HCT116 (cell line): ENCODE measurements at places on chromosomes 4 and X. TPM values are rescaled to one million over a fixed set of nuclear protein-coding genes. Genes with fewer than 3 reads are reported as not detected.
A peak's percentile ranks its signal among the peaks of the same experiment; 100 is the strongest.

DNA sequence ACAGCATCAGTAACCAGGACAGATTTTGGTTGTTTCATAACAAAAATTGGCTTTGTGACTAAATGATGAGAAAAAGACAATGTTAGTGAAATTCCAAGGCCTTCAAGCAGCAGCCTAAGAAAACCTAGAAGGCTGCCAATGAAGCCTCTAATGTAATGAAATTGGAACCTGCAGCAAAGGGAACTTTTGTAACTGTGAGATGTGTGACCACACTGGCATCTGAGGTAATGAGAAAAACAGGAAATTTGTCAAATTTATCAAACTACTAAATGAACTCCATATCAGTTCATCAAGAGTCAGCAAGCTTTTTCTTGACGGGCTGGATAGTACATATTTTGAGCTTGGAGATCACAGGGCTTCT is 30.4 kb upstream of the EMCN start:
- no peak overlapping the region for H3K27ac ChIP-seq
- no peak for DNase-seq
- H3K4me1 ChIP-seq, result no peaks in the 10 kb centered on the region
- no peaks in the 10 kb centered on the region for H3K27me3 ChIP-seq

RPA4 gene
- total RNA-seq, result 0.20 TPM

DNA sequence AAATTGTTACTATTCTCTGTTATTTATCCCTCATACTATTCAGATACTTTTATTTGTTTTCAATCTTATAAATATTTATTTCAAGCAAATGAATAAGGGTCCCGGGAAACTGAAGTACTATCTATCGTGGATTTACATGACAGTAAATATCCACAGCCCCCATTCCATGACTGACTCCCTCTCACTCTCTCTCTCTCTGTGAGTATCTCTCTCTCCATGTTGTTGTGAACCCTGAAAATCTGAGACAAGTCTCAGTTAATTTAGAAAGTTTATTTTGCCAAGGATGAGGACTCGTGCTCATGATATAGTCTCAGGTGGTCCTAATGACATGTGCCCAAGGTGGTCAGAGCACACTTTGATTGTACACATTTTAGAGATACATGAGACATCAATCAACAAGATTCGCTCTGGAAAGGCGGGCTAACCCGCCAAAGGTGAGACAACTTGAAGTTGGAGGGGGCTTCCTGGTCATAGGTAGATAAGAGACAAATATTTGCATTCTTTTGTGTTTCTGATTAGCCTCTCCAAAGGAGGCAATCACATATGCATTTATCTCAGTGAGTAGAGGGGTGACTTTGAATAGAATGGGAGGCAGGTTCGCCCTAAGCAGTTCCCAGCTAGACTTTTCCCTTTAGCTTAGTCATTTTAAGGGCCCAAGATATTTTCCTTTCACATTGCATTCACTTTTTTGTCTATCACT is 986.4 kb downstream of the NLGN4X start:
- no peaks in the 10 kb centered on the region for H3K27me3 ChIP-seq
- H3K4me1 ChIP-seq, result no peaks in the 10 kb centered on the region
- H3K27ac ChIP-seq, result no peak overlapping the region
- no peak overlapping the region for H3K4me3 ChIP-seq
- no peaks in the 10 kb centered on the region for H3K36me3 ChIP-seq

GRCh38 chr4:180314972-180315371 is 1928.2 kb upstream of the TENM3 start:
- no peak overlapping the region for H3K27ac ChIP-seq
- no peak for DNase-seq
- no peaks in the 10 kb centered on the region for H3K36me3 ChIP-seq

- DNase-seq, result no peak
- H3K27me3 ChIP-seq, result no peaks in the 10 kb centered on the region
- H3K27ac ChIP-seq, result no peak overlapping the region
- no peaks in the 10 kb centered on the region for H3K4me1 ChIP-seq
- no peak overlapping the region for H3K4me3 ChIP-seq
- no peaks in the 10 kb centered on the region for H3K36me3 ChIP-seq
Measured at GRCh38 chr4:163833669-163834068, 339.2 kb downstream of the TMA16 start.

SLC6A14 gene
- 0.05 TPM for total RNA-seq

DNA sequence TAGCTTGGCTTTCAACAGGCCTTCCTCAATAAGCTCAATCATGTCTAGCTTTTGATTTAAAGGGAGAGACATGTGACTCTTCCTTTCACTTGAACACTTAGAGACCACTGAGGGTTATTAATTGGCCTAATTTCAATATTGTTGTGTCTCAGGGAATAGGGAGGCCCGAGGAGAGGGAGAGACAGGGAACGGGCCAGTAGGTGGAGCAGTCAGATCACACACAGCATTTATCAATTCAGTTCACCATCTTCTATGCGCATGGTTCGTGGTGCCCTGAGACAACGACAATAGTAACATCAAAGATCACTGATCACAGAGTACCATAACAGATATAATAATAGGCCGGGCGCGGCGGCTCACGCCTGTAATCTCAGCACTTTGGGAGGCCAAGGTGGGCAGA is 17.8 kb downstream of the ZNF81 start:
- no peak overlapping the region for H3K4me3 ChIP-seq
- H3K27me3 ChIP-seq, result no peaks in the 10 kb centered on the region
- no peaks in the 10 kb centered on the region for H3K4me1 ChIP-seq
- DNase-seq, result no peak

GRCh38 chr4:95265814-95266740 is 282.7 kb downstream of the UNC5C start:
- no peaks in the 10 kb centered on the region for H3K36me3 ChIP-seq
- no peaks in the 10 kb centered on the region for H3K4me1 ChIP-seq
- no peaks in the 10 kb centered on the region for H3K27me3 ChIP-seq
- no peak for DNase-seq

DNA sequence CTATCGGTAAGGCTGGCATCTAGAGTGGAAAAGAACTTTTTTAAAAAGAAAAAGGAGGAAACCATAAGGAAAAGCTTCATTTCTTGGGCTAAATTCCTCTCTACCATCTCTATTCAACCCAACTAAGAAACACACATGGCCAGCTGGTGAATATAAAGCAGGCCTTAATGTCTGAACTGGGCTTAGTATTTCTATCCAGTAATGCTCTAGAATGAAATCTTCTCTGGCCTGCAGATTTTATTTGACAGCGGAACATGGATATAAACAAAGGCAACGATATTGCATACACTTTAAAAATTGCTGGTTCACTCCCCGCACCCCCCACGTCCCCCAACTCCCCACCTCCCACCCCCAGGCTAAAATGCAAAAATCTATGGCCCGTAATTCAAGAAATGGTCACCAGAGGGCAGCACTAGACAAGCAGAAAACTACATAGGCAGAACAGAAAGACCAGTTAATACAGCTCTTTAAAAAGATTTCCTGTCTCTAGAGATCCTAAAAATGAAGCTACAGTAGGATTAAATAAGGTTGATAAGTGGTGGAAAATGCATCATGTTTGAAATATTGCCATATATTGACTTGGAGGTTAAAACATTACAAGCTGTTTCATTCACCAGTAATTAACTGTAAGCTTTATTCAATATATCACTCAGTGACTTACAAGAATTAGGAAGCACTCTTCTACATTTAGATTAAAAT is 155.2 kb upstream of the GALNT7 start:
- H3K4me3 ChIP-seq, result no peak overlapping the region
- no peaks in the 10 kb centered on the region for H3K4me1 ChIP-seq
- H3K27me3 ChIP-seq, result no peaks in the 10 kb centered on the region

GRCh38 chr4:169263791-169264392 is 6.9 kb downstream of the SH3RF1 start:
- no peak for DNase-seq
- H3K36me3 ChIP-seq, result peaks cover 44% of the 10 kb centered on the region
- H3K4me3 ChIP-seq, result no peak overlapping the region
- H3K27me3 ChIP-seq, result no peaks in the 10 kb centered on the region

PCYT1B gene
- total RNA-seq, result not detected

RGS12 gene
- 22.2 TPM for total RNA-seq

GRCh38 chr4:26058537-26058936 is 144.5 kb downstream of the SMIM20 start:
- DNase-seq, result no peak
- H3K36me3 ChIP-seq, result no peaks in the 10 kb centered on the region
- no peak overlapping the region for H3K4me3 ChIP-seq
- H3K27ac ChIP-seq, result no peak overlapping the region

MUC7 gene
- total RNA-seq, result not detected

GRCh38 chr4:61549336-61549735 is 349.2 kb downstream of the ADGRL3 start:
- H3K4me3 ChIP-seq, result no peak overlapping the region
- no peak for DNase-seq
- no peaks in the 10 kb centered on the region for H3K4me1 ChIP-seq

- no peaks in the 10 kb centered on the region for H3K4me1 ChIP-seq
- no peaks in the 10 kb centered on the region for H3K27me3 ChIP-seq
- no peak for DNase-seq
Measured at GRCh38 chrX:139204571-139204897, 326.0 kb upstream of the F9 start.

GRCh38 chr4:47101453-47101852 is 70.1 kb downstream of the GABRB1 start:
- H3K27ac ChIP-seq, result no peak overlapping the region
- H3K4me1 ChIP-seq, result no peaks in the 10 kb centered on the region
- no peak overlapping the region for H3K4me3 ChIP-seq
- DNase-seq, result no peak
- no peaks in the 10 kb centered on the region for H3K27me3 ChIP-seq

DNA sequence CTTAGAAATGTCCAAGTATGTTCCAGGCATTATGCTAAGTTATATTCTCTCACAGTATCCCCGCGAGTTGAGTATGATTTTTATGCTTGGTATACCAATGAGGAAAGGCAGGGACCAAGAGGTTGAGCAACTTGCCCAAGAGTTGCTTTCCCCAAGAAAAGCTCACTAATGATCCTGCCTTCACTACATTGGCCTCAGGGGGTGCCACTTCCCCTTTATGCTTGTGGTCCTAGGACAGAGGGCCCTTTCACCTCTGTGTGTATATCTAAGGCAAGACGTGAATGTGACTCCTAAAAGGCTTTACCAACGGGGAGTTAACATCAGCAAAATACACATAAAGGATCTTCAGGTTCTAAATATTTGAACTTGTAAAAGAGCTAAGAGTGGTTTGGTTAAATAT is 164.4 kb upstream of the CPEB2 start:
- no peak overlapping the region for H3K27ac ChIP-seq
- no peaks in the 10 kb centered on the region for H3K36me3 ChIP-seq
- no peak overlapping the region for H3K4me3 ChIP-seq
- H3K4me1 ChIP-seq, result peaks cover 12% of the 10 kb centered on the region

TADA2B gene
- 13.4 TPM for total RNA-seq

DNA sequence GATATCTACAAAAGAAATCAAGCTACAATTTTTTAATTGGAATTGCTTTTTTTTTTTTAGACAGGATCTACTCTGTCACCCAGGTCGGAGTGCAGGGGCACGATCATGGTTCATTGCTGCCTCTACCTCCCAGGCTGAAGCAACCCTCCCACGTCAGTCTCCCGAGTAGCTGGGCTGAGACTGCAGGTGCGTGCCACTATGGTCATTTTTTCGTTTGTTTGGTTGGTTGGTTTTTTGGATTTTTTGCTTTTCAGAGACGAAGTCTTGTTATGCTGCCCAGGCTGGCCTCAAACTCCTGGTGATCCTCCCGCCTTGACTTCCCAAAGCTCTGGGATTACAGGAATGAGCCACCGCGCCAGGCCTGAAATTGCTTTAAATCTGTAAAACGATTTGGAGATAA is 15.6 kb downstream of the RGN start:
- H3K4me3 ChIP-seq, result no peak overlapping the region
- DNase-seq, result no peak
- H3K27me3 ChIP-seq, result no peaks in the 10 kb centered on the region
- no peak overlapping the region for H3K27ac ChIP-seq

GRCh38 chr4:54041933-54042332 is 22.5 kb downstream of the CHIC2 start:
- no peaks in the 10 kb centered on the region for H3K4me1 ChIP-seq
- no peak overlapping the region for H3K27ac ChIP-seq
- H3K27me3 ChIP-seq, result no peaks in the 10 kb centered on the region
- no peak for DNase-seq
- H3K36me3 ChIP-seq, result no peaks in the 10 kb centered on the region

KIT gene
- total RNA-seq, result not detected

- H3K27me3 ChIP-seq, result no peaks in the 10 kb centered on the region
- DNase-seq, result no peak
- peaks cover 70% of the 10 kb centered on the region for H3K4me1 ChIP-seq
- H3K36me3 ChIP-seq, result no peaks in the 10 kb centered on the region
- no peak overlapping the region for H3K4me3 ChIP-seq
Measured at GRCh38 chr4:30968926-30969325, 248.8 kb downstream of the PCDH7 start.

DUSP9 gene
- total RNA-seq, result 14.2 TPM

DNA sequence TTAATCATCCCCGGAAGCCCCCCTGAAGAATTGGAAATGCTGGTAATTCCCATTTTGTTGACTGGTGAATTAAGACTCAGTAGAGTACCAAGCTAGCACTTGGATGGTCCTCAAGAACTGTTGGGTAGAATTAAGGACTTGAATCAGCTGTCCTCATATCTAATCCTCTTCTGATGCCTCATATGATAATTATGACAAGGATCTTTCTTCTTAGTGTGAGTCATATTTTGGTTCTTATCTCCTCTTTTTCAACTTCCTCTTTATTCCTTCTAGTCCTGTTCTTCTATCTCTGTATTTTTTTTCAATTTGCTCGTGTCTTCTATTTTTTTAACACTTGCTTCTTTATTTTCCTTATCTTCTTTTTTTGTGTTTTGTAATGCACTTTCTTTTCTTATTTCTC is 206.3 kb upstream of the ANXA3 start:
- H3K4me1 ChIP-seq, result no peaks in the 10 kb centered on the region
- H3K27ac ChIP-seq, result no peak overlapping the region
- H3K4me3 ChIP-seq, result no peak overlapping the region
- H3K27me3 ChIP-seq, result no peaks in the 10 kb centered on the region

DNA sequence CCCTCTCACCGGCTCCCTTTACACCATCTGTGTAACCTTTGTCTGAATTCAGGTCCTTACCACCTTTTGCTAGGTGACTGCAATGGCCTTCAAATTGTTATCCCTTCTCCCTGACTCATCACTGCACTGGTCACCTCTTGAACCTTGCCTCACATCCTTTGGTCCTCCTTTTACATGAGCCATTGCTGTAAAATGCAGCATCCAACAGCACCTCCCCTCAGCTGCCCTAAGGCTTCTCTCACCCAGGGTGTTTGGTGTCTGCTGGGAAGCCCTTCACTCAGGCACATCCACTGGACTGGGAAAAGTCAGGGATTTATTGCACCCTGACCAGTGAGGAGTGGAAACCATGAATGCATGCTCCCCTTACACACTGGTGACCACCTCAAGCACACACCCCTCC is 192.5 kb upstream of the GATB start:
- H3K4me3 ChIP-seq, result no peak overlapping the region
- H3K27me3 ChIP-seq, result no peaks in the 10 kb centered on the region
- no peak for DNase-seq
- no peak overlapping the region for H3K27ac ChIP-seq
- H3K4me1 ChIP-seq, result no peaks in the 10 kb centered on the region
- H3K36me3 ChIP-seq, result no peaks in the 10 kb centered on the region

GRCh38 chrX:130079824-130080406 is 30.4 kb downstream of the ELF4 start:
- no peak overlapping the region for H3K4me3 ChIP-seq
- DNase-seq, result peak; percentile 26
- no peaks in the 10 kb centered on the region for H3K27me3 ChIP-seq
- no peaks in the 10 kb centered on the region for H3K4me1 ChIP-seq
- H3K36me3 ChIP-seq, result no peaks in the 10 kb centered on the region
